ENCODE measurements at places on chromosomes 12 and 14.
A peak's percentile ranks its signal among the peaks of the same experiment; 100 is the strongest.

GRCh38 chr14:45084946-45085346 lies 1.0 kb downstream of the PRPF39 start:
- DNase-seq = no peak

DNA sequence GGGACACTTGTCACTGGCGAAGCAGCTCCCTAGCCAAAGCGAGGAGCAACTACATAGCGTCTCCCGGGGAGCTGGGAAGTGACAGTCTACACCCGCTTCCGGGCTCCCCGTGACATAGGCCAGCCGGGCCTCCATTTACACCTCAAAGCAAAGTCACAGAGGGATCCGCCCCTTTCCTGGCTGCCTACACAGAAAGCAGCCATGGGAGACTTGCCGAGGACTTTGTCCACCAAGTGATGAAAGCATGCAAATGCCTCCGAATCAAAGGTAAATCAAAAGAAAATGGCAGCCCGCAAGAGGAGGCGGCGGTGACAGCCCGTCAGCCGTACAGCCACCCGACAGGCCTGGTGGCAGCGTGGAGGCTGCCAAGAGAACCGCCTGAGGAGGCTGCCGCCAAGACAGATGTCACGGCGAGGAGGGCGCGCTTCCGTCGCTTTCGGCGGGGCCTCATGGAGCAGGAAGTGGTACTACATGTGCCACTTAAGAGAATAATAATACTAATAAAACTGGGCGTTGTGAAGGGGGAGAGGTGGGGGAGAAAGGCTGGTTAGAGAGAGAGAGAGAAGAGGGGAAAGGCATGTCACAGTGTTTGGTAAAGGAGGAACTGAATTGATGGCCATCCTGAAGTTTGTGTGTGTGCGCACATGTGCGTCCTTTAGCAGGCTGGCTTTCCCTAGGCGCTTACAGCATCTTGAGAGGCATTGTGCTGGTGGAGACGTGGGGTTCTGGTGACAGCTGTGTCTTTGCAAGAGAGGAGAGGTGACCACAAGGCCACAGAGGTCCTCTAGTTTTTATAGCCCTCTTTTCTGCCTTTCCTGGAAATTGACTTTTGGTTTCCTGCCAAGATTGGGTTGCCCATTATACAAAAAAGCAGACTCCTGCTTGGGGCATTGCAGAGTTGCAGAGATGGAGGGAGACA lies 661.7 kb downstream of the VRK1 start:
- no peak for DNase-seq

DNA sequence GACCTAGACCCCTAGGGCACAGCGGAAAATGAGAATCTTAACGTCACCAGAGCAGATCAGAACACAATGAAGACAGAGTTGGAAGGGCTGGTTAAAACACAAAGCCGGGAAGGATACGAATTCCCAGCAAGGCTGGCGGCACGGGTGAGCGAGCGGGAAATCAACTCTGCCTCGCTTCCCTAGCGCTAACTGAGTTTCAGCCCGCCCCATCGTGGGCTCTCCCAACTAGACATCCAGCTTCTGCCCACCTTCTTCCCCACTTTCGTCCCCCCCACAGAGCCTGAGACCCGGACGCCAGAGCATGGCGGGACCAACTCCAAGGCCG lies 377 bp downstream of the CCNT1 start:
- no peak for DNase-seq

- DNase-seq = no peak
These were observed 513 bp downstream of the CCNK start for GRCh38 chr14:99481745-99482099.

- no peak for DNase-seq
These were observed 1418.2 kb downstream of the AACS start for GRCh38 chr12:126483145-126484068.

DNA sequence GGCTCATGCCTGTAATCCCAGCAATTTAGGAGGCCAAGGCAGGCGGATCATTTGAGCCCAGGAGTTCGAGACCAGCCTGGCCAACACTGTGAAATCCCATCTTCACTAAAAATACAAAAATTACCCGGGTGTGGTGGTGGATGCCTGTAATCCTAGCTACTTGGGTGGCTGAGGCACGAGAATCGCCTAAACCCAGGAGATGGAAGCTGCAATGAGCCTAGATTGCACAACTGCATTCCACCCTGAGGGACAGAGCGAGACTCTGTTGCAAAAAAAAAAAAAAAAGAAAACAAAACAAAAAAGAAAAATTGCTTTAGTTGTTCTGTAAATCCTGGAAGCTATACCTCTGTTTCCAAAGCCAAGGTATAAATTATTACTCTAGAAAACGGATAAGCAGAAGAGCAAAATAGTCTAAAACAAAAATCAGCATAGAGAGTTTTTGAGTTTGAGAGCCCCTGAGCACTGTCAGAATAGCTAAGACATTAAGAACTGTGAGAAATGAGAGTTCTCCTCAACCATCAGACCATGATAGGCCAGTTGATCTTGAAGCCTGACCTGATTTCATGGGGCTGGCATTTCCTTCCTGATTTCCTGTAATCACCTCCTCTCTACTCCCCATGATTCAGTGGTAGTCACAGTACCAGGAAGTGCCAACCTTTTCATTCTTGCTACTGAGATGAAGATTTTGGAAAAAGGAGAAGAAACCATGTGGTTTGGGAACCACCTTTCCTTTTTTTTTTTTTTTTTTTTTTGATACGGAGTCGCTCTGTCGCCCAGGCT lies 31.7 kb downstream of the ATP2A2 start:
- DNase-seq = peak; percentile 83

DNA sequence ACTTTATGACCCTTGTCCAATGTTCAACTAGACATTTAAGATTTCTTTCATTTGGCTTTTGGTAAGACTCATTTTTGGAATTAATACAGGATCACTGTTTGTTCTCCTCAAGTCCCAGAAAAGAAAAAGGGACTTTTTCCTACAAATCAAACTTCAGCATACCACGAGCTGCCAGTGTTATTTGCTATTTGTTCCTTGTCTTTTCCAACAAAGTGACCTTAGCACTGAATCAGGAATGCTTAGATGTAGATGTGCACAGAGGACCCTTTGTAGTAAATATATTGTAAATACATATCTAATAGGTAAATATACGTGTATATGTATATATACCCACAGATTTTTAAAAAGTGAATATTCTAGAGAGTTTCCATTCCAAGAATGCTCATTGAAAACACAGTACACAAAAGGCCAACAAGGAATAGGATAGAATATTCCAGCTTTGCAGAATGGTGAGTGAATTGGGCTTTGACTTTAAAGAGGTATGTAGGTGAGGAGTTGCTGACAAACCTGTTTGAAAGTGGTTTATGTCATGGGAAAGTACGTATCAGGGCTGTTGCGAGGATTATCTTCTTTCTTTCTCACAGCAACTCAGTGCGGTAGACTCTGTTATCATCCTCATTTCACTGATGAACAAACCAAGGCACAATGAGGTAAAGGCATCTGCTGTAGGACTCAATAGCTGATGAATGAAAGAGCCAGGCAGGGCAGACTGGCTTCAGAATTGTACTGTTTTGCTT lies 65.0 kb downstream of the HMGA2 start:
- DNase-seq = no peak

- no peak for DNase-seq
These were observed 155.1 kb downstream of the SYT1 start for GRCh38 chr12:79019672-79020071.

Measured in epithelial cell of proximal tubule (primary cell).